ENCODE measurements at places on chromosomes 3 and 15.

GRCh38 chr3:70982284-70982683 is 601.2 kb downstream of the FOXP1 start:
- no peaks in the 10 kb centered on the region for H3K27me3 ChIP-seq
- peaks cover 19% of the 10 kb centered on the region for H3K36me3 ChIP-seq
- peak overlapping the region; percentile 83 for H3K27ac ChIP-seq
- H3K4me1 ChIP-seq = peaks cover 74% of the 10 kb centered on the region
- no peak for DNase-seq

GRCh38 chr3:108022256-108023150 is 68.3 kb downstream of the CD47 start:
- no peaks in the 10 kb centered on the region for H3K36me3 ChIP-seq
- peaks cover 6% of the 10 kb centered on the region for H3K4me1 ChIP-seq
- H3K4me3 ChIP-seq = no peak overlapping the region
- H3K27ac ChIP-seq = no peak overlapping the region
- no peaks in the 10 kb centered on the region for H3K27me3 ChIP-seq
- no peak for DNase-seq

- no peaks in the 10 kb centered on the region for H3K27me3 ChIP-seq
- no peak overlapping the region for H3K4me3 ChIP-seq
- H3K4me1 ChIP-seq = no peaks in the 10 kb centered on the region
- H3K27ac ChIP-seq = no peak overlapping the region
- DNase-seq = no peak
- no peaks in the 10 kb centered on the region for H3K36me3 ChIP-seq
Observed at GRCh38 chr3:133374708-133375402, 25.0 kb upstream of the BFSP2 start.

DNA sequence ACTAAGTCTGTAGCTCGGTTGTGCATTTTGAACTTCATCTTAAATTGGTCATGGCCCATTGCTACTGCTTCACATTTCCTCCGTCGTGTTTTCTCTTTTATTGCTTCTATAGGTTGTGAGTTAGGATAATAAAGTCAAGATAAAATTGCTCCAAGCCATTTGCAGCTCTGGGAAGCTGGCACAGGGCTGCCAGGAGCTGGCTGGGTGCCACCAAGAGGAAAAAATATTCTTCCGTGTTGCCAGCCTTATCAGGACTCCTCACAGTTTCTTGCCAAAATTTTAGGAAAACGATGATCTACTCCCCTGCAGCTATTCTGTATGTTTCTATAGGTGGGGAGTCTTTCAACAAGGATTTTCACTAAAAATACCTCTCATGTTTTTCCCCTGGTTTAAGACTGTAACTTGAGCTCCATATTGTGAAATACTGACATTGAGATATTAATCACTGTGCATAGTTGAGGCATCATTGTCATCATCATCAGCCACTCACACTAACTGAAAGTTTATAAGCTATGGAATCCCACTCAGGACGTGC is 55.4 kb upstream of the PIAS1 start:
- DNase-seq = no peak
- H3K4me1 ChIP-seq = no peaks in the 10 kb centered on the region
- no peaks in the 10 kb centered on the region for H3K36me3 ChIP-seq
- no peak overlapping the region for H3K27ac ChIP-seq
- no peaks in the 10 kb centered on the region for H3K27me3 ChIP-seq
